ENCODE measurements at places on chromosomes 12 and 14. TPM values are rescaled to one million over a fixed set of nuclear protein-coding genes. Genes with fewer than 3 reads are reported as not detected.

GRCh38 chr12:57220770-57221168 is 4.2 kb downstream of the NXPH4 start:
- no peak for DNase-seq
- peaks cover 81% of the 10 kb centered on the region for H3K27me3 ChIP-seq
- no peak overlapping the region for H3K27ac ChIP-seq

DNA sequence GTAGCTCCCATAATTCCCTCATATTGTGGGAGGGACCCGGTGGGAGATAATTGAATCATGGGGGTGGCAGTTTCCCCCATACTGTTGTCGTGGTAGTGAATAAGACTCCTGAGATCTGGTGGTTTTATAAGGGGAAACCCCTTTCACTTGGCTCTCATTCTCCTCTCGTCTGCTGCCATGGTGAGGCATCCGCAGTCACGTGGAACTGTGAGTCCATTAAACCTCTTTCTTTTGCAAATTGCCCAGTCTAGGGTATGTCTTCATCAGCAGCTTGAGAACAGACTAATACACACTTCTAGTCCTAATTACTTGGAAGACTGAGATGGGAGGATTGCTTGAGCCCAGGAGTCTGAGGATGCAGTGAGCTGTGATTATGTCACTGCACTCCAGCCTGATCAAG is 64.4 kb downstream of the TMX1 start:
- no peaks in the 10 kb centered on the region for H3K4me1 ChIP-seq
- no peak for DNase-seq
- H3K27ac ChIP-seq = no peak overlapping the region
- no peaks in the 10 kb centered on the region for H3K27me3 ChIP-seq
- H3K36me3 ChIP-seq = no peaks in the 10 kb centered on the region

- DNase-seq = no peak
- H3K4me1 ChIP-seq = no peaks in the 10 kb centered on the region
- no peak overlapping the region for H3K27ac ChIP-seq
- H3K27me3 ChIP-seq = no peaks in the 10 kb centered on the region
- H3K4me3 ChIP-seq = no peak overlapping the region
Observed at GRCh38 chr14:27605282-27605681, 1007.4 kb upstream of the NOVA1 start.

DNA sequence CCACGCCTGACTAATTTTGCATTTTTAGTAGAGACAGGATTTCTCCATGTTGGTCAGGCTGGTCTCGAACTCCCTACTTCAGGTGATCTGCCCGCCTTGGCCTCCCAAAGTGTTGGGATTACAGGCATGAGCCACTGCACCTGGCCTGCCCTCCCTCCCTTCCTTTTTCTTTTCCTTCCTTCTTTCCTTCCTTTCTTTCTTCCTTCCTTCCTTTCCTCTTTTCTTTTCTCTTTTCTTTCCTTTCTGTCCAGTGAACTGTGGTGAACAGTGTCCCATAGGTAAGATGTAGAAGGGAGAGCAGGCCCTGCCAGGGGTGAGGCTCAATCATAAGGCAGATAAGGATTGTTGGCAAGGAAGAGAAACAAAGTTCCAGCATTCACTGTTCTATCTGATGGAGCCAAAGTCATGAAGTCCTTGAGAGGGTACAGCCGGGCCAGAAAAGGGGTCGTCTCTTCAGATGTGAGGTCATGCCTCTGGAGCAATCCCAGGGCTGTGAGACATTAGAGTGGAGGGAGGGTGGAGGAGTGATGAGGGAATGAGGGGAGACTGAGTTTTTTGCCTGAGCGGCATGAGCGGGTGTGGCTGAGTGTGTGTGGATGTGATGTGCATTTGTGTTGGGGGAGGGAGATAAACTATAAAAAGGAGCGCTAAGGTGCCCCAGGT is 4.2 kb upstream of the MLF2 start:
- no peak for DNase-seq
- no peaks in the 10 kb centered on the region for H3K4me1 ChIP-seq
- H3K36me3 ChIP-seq = no peaks in the 10 kb centered on the region
- H3K27me3 ChIP-seq = no peaks in the 10 kb centered on the region
- no peak overlapping the region for H3K4me3 ChIP-seq

DNA sequence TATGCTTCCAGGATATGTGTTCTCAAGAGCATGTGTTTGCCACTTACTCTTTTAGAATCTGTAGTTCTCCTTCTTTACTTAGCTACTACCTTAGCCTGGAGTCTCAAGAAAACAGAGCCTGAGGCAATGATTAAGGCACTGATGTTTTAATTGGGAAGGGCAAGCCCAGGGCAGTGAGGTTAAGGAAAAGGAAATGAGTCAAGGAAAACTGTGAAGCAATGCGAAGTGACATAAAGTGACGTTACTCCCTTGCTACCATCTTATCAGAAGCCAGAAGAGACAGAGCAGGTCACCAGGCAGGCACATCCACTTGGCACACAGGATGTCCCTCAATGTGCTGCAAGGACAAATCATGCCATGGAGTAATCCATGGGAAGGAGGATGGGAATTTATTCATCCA is 11.3 kb upstream of the EML5 start:
- H3K4me3 ChIP-seq = no peak overlapping the region
- H3K36me3 ChIP-seq = no peaks in the 10 kb centered on the region
- H3K27me3 ChIP-seq = no peaks in the 10 kb centered on the region
- no peak for DNase-seq

DNA sequence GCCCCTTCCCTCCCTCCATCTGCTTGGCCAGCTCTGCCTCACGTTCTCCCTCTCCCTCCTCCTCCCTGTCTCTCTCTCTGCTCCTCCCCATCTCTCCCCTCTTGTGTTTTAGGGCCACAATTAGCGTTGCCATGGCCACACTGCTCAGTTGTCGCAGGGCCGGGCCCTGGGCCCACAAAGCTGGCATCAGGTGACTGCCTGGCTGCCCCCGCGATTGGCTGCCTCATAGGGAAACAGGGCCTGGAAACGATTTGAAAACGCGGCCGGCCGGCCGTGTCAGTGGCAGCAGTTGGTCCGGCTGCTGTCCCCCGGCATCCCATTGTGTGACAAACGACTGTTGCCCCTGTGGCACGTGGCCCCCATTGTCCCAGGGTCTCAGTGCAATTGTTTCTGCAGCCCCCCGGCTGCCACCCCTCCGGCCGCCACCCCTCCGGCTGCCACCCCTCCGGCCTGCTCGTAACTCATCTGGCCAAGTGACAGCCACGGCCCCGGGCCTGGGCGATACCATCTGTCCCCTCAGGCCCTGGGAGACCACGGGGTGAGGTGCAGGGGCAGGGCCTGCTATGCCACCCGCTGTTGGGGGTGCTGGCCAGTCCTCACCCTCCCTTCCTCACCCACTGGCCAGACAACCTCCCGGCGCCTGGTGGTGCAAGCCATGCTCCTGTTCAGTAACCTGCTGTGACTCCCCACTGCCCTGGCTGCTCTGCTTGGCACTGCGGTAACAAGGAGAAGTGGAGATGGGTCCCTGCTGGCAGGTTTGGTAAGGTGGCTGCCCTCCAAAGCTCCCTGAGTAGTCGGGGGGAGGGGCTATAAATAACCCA is 17.4 kb downstream of the FOXN4 start:
- no peaks in the 10 kb centered on the region for H3K36me3 ChIP-seq
- no peak overlapping the region for H3K27ac ChIP-seq
- H3K4me3 ChIP-seq = no peak overlapping the region
- H3K4me1 ChIP-seq = no peaks in the 10 kb centered on the region

DNA sequence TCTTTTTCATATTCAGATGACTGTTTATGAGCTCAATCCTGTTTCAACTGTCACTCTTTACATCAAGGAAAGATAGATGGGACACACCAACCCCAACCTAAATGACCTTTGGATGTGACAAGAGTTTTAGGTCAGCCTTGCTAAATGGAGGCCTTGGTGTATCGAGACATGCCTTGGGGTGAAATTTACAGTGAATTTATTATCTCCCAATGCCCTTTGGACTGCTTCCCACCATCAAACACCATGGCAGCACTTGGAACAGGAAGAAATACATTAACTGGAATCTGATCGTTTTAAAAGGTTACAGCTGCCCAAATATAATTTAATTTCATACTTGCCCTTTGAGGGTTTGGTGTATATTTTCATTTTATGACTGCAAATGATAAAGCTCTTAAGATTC is 327.6 kb downstream of the SOX5 start:
- DNase-seq = no peak
- no peaks in the 10 kb centered on the region for H3K4me1 ChIP-seq
- no peak overlapping the region for H3K4me3 ChIP-seq
- H3K27me3 ChIP-seq = no peaks in the 10 kb centered on the region

GRCh38 chr12:47819896-47820630 is at the start of gene HDAC7:
TSS of gene HDAC7 (minus strand) at chr12:47819903. CDS start at chr12:47819785, 118 bp downstream.
- H3K4me3 ChIP-seq = peak within 1 kb of the TSS; percentile 82
- peaks cover 73% of the 10 kb centered on the region for H3K4me1 ChIP-seq
- no peaks in the 10 kb centered on the region for H3K27me3 ChIP-seq
- H3K36me3 ChIP-seq = no peaks in the 10 kb centered on the region

- no peak overlapping the region for H3K27ac ChIP-seq
- no peaks in the 10 kb centered on the region for H3K36me3 ChIP-seq
- H3K4me1 ChIP-seq = peaks cover 19% of the 10 kb centered on the region
- no peaks in the 10 kb centered on the region for H3K27me3 ChIP-seq
Observed at GRCh38 chr12:7989827-7990491, 42.6 kb upstream of the FOXJ2 start.

Gene DLK1
- not detected for polyA plus RNA-seq

- no peak overlapping the region for H3K27ac ChIP-seq
- no peak for DNase-seq
- H3K4me3 ChIP-seq = no peak overlapping the region
- H3K27me3 ChIP-seq = no peaks in the 10 kb centered on the region
- H3K4me1 ChIP-seq = no peaks in the 10 kb centered on the region
- no peaks in the 10 kb centered on the region for H3K36me3 ChIP-seq
Observed at GRCh38 chr14:53850714-53851296, 105.8 kb downstream of the BMP4 start.

DNA sequence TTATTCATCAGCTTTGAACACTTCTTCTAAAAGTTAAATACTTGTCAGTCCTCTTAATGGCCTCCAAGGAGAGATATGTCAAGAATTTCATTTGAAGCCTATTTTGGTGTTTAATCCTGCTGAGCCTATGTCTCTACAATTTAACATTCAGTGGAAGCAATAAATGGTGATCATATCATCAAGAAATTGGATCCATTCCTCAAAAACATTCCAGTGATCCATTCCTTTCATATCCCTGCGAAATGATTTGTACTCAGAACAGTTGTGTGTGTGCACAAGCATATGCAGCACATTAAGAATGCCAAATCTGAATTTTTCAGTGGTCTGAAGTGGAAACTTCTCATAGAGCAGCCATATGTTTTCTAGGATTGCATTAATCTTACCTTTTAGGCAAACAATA is 373.7 kb upstream of the SYT1 start:
- no peaks in the 10 kb centered on the region for H3K36me3 ChIP-seq
- H3K27ac ChIP-seq = no peak overlapping the region
- H3K4me3 ChIP-seq = no peak overlapping the region
- no peaks in the 10 kb centered on the region for H3K27me3 ChIP-seq
- DNase-seq = no peak

- H3K27me3 ChIP-seq = no peaks in the 10 kb centered on the region
- H3K36me3 ChIP-seq = no peaks in the 10 kb centered on the region
- no peak overlapping the region for H3K4me3 ChIP-seq
- no peak overlapping the region for H3K27ac ChIP-seq
- H3K4me1 ChIP-seq = no peaks in the 10 kb centered on the region
Observed at GRCh38 chr12:13496111-13496510, 299.6 kb downstream of the EMP1 start.

DNA sequence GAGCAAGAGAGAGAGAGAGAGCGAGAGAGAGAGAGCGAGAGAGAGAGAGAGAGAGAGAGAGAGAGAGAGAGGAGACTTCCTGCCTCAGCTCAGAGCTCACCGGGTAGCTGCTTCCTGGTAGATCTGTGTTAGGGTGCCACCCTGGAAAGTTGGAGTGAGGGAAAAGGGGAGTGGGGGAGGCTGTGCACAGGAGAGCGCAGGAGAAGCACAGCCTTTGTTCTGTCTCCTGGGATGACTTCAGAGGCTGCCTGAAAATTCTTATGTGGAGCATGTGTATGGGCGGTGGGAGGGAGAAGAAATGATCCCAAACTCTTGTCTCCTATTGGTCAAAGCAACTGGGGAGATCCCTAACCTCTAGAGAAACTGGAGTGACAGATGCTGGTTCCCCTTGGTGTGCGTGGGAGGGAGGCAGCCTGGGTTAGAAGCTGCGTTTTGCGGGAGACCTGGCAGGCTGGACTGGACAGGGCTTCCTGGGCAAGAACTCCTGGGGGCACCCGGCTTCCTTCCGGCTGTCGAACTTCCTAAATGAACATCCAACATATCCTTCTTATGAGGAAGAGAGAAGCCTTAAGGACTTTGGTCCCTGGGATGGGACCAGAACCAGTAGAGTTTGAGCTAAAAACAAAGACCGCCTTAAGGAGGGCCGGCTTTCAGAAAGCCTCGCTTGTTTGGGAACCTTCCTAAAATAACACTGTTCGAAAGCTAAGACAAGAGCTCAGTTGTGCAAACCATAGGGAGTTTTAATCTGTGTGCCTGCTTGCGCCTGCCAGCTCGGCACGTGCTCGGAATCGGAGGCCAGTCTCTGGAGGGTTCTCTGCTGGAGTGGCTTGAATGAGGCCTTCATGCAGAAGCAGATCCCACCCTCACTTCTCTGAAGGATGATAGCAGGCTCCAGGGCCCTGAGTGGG is 30.4 kb upstream of the BEGAIN start:
- peaks cover 26% of the 10 kb centered on the region for H3K4me1 ChIP-seq
- H3K27ac ChIP-seq = no peak overlapping the region
- no peak for DNase-seq
- H3K27me3 ChIP-seq = no peaks in the 10 kb centered on the region

Gene SSTR1
- polyA plus RNA-seq = not detected

GRCh38 chr14:85881935-85882334 is 352.0 kb downstream of the FLRT2 start:
- H3K27ac ChIP-seq = no peak overlapping the region
- no peaks in the 10 kb centered on the region for H3K4me1 ChIP-seq
- H3K36me3 ChIP-seq = no peaks in the 10 kb centered on the region
- no peak for DNase-seq
- H3K4me3 ChIP-seq = no peak overlapping the region
- no peaks in the 10 kb centered on the region for H3K27me3 ChIP-seq

DNA sequence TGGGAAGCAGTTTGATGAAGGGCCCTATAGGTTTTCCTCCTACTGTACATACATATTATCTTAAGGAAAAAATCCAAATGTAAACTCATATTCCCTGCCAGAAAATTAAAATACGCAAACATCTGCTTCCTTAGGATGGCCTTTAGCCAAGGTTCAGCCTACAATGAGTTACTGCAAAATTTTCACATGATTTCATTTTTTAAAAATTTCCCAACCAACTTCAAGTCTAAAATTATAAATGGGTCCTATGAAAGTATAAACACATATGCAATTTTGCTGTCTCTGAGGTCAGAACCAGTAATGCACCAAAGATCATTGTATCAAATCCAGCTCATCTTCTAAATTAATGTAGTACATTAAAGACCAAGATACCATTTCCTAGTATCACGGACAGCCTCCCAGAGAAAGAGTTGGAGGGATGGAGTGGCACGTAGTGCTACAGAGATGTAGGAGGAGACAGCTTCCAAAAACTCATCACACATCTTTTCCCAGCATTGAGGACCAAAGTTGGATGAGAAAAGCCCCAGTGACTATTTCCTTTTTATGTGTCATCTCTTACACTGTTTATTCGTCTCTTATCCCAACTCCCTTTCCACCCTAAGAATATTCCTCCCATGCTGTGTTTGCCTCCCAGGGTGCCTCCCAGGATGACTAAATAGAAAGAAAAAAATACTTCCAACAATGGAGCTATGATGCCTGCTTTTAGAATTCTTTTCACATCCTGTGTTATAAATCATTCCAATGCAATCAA is 92.3 kb upstream of the SLCO1C1 start:
- no peak overlapping the region for H3K27ac ChIP-seq
- no peaks in the 10 kb centered on the region for H3K36me3 ChIP-seq
- no peak for DNase-seq
- H3K4me1 ChIP-seq = no peaks in the 10 kb centered on the region

Gene MYH7
- polyA plus RNA-seq = not detected
